ENCODE measurements at places on chromosomes 4 and X.

DNA sequence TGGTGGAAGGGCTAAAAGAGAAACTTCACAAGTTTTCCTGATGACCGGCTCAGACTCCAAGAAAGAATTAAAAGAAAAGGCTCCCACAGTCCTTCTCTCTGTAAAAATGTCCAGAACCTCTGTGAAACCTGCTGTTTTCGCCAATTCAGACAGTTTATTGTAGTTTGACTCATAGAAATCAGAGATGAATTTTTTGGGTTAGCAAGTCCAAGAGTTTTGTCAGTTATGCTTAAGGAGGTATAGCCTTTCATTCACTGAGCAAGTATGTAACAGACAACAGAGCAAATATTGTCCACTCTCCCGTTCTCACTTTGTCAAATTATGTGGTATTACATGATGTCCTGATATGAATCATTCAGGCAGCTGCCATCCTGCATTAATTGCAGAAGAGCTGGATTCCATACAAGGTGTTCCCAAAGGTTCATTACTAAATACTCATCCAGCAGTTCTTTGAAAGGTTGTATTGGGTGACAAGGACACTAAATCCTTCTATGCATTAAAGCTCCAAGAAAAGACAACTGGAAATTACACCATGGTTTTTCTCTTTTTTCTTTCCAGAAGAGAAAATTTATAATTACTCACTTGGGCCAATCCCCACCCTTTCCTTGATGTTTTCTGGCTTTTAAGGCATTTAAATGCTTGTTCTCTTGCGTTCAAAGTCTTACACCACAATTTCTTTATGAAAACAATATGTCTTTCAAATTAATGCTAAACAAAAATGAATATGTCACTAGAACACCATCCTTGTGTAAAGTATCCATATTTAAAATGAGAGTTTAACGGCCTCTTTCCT, 30.0 kb upstream of the PLAC1 start:
- DNase-seq = no peak

DNA sequence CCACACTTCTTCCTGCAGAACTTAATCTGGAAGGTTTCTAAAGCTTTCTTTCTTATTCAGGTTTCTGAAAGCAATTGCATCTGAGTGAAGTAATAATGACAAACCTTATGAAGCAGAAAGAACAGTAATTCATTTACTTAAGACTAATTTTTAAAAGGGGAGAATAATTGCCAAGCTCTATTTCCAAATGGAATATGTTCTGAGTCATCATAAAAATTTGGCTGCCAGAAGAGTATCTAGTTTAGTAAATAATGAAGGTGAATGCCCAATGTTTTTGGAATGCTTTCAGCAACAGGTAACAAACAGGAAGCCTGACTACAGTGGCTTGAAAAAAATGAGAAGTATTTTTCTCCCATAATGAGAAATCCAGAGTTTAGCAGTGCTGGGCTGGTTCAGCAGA, 227.3 kb upstream of the TET2 start:
- DNase-seq = no peak

GRCh38 chr4:95693594-95693993, 144.8 kb upstream of the UNC5C start:
- DNase-seq = no peak

- no peak for DNase-seq
Observed at GRCh38 chr4:87092389-87093141, 127.9 kb downstream of the KLHL8 start.

DNA sequence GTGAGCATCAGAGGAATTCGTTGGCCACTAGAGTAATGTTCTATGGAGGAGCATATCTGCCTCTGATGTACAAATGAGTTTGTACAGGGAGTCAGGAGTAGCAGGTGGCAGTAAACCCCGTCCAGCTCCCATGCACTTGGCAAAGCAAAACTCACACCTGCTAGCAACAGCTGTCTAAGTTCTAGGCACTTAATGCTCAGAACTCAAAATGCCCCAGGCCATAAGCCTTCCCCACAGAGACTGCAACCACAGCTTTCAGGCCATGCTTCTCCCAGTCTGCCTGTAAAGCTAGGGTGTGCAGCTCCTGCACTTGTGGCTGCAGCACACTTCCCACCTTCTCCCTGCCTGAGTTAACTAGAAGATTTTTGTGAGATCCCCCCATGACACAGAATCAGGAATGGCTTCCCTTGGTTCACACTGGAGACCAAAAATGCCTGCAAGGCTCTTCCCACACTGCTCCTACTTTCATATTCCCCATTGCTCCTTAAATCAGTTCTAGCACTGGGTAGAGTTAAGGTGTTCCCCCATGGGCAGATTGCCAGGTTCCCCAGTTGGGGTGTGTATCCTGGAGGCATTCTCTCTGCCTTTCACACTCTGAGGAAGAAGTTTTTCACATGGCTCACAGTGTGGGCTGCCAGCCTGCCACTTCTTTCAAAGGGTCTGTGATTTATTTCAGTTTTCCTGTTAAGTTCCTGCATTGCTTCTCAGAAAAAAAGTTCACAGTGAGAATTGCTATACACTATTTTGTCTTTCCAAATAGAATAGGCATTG, 189.9 kb downstream of the STPG2 start:
- DNase-seq = no peak

DNA sequence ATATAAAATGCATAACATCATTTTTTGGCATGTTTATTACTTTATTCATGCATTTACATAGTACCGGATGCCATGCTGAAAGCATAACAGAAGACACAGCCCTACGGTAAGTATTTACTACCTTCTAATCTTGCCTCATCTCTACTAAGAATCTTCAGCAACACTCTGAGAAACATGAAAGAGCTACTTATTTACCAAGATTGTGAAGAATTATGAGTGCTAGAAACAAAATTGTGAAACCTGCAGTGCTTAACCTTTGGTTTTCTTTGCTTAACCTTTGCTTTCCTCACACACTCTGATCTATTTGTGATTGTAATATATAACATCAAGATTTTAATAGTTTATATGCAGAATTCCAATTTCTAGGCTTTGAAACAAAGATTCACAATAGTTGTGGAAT, 7.4 kb downstream of the ANTXR2 start:
- no peak for DNase-seq

DNA sequence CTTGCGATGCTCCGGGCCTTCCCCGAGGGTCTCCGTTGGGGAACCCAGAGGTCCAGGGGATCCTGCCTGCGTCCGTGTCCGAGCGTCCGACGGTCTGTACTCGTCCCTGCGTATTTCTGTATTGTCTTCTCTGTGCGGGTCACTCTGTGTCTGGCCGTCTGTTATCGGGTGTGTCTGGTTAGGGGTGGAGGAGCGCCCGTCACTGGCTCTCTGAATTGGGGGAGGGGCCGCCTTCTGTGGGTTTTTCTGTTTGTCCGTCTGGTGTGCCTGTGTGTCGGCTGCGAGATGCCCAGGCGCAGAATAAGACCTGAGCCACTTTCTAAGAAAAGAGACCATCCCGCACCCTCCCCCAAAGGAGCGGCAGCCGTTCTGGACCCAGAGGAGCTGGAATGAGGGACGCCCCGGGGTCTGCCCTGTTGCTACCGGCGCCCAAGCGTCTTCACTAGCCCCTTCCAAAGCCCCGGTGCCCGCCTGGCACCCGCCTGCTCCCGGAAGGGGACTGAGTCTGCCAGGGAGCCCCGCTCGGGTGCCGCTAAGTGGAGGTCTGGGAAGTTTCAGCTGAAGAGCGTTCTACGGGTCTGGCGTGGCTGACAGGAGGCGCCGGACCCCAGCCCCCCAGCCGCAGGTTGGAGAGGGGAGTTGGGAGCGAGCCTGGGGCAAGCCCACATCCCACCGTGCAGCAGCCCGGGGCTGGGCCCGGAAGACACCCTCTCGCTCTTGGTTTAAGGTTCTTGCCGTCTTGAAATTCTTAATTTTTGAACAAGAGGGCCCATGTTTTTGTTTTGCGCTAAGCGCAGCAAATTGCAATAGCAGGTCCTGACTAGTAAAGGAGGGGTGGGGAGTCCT, 1.0 kb upstream of the OTOP1 start:
- DNase-seq = no peak

GRCh38 chr4:38309471-38309870, 349.3 kb downstream of the PTTG2 start:
- DNase-seq = no peak

DNA sequence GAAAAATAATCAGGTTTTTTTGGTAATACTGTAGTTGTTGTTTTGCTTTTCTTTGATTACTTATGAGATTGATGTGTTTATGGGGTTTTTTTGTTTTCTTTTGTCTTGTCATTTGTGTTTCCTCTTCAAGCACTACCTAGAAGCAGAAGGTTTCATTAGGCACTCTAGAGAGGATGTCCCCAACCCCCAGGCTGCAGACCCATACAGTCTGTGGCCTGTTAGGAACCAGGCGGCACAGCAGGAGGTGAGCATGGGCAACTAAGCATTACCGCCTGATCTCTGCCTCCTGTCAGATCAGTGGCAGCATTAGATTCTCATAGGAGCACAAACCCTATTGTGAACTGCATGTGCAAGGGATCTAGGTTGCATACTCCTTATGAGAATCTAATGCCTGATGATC, 22.9 kb upstream of the NOCT start:
- no peak for DNase-seq

GRCh38 chr4:143017210-143017609, 167.5 kb upstream of the USP38 start:
- DNase-seq = no peak

DNA sequence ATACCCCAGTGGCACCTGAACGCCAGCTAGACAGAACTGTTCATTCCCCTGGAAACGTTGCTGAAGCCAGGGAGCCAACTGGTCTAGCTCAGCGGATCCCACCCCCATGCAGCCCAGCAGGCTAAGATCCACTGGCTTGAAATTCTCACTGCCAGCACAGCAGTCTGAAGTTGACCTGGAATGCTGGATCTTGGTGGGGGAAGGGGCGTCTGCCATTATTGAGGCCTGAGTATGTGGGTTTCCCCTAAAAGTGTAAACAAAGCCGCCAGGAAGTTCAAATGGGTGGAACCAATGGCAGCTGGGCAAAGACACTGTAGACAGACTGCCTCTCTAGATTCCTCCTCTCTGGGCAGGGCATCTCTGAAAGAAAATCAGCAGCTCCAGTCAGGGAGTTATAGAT, 213.0 kb downstream of the NKX6-1 start:
- DNase-seq = no peak

DNA sequence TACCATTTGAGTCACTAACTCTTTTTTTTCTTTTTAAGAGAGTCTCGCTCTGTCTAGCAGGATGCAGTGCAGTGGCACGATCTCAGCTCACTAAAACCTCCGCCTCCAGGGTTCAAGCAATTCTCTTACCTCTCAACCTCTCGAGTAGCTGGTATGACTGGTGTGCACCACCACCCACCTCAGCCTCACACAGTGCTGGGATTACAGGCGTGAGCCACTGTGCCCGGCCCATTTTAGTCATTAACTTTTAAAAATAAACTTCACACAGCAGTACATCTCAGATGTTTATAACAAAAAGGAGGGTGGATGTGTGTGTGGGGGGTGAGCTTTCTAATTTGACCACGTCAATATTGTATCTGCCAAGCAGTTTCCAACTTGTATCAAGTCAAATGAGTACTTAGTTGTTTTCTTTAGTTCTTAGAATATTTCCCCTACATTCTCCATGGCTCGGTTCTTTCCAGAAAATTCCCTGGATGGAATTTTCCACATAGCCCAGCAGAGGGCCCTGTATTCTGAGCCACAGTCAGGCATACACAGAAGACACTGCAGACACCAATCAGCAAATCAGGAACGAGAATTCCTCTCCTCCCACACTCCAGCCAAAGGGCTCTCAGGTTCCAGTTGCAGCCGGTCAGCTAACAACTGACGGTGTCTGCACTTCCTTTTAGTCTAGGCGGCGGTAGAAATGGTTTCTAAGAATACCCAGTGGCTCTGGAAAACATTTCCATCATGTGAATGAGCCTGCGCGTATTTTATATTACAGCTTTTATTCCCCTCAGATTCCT, 20.1 kb upstream of the ARAF start:
- DNase-seq = no peak

DNA sequence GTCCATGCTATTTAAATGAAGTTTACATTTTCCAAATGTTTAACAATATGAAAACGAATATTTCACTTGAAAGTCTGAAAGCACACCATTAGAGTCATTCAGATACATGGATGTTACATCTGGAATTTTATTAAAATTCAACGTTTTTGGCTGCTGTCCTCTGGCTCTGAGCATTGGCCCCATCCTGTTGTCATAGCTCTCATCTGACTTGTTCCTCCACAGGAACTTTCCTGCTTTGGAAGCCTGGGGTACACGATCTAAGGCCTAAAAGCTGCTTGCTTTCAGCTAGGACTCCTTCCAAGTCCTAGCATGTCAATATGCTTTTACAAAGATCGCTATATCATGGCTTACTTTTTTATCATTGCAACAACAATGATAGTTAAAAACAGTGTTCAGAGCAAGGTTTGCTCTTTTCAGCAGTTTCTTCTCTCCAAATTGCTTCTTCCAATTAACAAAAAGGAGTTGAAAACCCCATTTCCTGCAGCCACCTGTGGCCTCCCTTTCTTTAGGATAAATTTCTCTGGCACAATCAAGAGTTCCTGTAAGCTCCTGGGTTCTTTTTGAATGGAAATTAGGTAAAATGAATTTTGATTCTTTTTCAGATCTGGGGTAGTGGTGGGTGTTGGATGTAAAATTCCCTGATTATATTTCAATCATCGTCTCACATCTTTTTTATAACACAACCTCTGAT, 413.4 kb upstream of the AGA start:
- DNase-seq = no peak

- DNase-seq = no peak
Observed at GRCh38 chrX:47460561-47460960, 22.5 kb downstream of the ZNF41 start.

- DNase-seq = no peak
Observed at GRCh38 chr4:98620087-98620784, 38.2 kb downstream of the TSPAN5 start.

- no peak for DNase-seq
Observed at GRCh38 chrX:69362354-69362753, 141.8 kb upstream of the NALF2 start.

DNA sequence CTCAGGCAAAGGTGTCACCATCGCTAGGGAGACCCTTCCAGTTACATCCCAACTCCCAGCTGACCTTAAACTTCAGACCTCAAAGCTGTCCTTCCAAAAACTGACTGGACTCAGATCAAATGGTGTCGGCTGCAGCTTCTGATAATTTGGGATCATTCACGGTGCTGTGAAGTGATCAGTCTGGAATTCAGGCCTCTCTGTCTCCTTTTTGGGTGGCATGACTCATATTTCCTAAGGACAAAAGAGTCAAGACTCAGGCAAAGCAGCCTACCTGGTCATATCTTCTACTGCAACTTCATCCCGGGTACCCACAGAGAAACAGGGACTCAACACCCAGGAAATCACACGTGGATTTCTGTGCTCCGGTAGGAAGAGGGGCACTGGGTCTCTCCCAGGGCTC, 87.6 kb downstream of the SORCS2 start:
- no peak for DNase-seq

DNA sequence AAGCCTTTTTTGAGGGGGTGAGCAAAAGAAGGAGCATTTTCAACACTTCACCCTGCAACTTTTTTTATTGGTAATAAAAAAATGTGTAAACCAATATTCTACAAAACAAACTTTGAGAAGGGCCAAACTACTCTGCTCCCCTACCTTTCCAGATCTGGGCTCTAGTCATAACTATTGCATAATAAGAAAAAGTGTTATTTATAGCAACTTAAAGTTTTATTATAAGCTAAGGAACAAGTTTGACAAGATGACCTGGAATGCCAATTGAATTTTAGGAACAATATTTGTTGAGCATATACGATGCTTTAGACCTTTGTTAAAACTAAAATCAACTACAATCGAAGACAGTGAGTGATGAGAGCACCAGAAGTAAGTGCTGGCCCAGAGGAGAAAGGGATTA, 409.6 kb downstream of the IL15 start:
- DNase-seq = no peak

Measured in cortex of kidney (tissue), 1 donor.